ENCODE measurements at places on chromosomes 3 and 15.

DNA sequence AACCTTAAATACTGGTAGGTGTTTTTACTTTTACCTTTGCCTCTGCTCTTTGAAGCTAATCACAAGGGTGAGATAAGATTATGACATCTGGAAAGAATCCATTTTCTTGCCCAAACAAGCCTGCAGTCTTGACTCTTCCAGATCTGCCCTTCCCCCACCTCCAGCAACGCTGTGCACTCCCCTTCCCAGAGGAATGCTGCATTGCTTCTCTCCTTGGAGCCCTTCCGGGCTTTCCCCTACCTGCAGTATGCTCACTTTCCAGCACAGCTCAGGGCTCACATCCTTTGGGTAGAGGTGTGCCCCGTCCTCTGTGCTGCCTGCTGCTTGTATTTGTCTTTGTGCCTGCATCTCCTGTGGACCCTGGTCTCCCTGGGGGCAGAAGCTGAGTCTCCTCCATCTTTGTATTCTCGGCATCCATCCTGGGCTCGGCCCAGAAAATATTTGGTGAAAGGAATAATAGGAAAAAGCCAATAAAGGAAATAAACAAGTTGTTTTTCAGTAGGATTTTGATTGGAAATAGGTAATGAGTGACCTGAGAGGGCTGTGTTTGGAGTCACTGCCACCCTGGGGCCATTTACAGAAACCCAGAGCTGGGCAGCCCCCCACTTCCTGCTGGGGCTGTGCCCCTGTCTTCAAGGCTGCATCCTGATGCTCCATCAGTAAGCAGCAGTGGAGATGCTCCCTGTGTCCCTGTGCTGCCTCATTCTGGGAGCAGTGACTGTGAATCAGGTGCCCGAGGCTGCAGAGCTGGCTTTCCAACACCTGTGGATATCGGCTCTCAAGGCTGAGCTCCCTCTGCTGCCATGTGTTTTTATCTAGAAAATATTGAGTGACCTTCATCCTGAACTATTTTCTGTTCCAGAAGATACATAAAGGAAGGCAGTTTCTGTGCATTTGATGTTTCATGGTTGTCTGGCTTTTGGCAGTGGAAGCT, 117.5 kb downstream of the EEFSEC start:
- DNase-seq, result no peak

GRCh38 chr15:73440571-73440970, 2.4 kb upstream of the REC114 start:
- DNase-seq, result no peak

DNA sequence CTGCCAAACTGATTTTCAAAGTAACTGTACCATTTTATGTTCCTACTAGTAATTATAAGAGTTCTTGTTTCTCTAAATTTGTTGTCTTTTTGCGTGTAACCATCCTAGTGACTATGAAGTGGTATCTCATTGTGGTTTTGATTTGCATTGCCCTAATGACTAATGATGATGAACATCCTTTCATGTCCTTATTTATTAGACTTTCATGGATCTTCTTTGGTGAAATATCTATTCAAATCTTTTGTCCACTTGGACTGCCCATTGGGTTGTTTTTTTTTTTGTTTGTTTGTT, 3.6 kb downstream of the OXSR1 start:
- no peak for DNase-seq

GRCh38 chr3:193400304-193400703, 21.8 kb upstream of the ATP13A5 start:
- no peak for DNase-seq

DNA sequence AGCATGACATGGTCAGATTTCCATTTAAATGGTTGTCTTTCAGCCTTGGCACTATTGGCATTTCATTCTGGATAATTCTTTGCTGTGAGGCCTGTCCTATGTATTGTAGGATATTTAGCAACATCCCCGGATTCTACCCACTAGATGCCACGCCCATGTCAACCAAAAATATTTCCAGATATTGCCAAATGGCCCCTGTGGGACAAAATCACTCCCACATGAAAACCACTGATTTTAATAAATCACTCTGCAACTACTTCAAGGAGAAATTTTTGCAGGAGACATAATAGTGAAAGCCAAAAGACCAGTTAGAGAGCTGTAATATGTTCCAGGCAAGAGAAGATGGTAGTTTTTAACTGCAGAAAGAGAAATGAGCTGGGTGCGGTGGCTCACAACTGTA, 55.9 kb upstream of the RARB start:
- no peak for DNase-seq

All from stimulated activated CD8-positive, alpha-beta memory T cell treated with anti-CD3 and anti-CD28 coated beads, Interleukin-4, amount 100 ng/mL, for 1 hour (primary cell).